NCI-H345 (cell line): ENCODE measurements at places on chromosomes 16 and 17.
A peak's percentile ranks its signal among the peaks of the same experiment; 100 is the strongest.

- DNase-seq = no peak
These were observed 1.9 kb downstream of the IGSF6 start for GRCh38 chr16:21650521-21650920.

GRCh38 chr17:63707151-63707550, 7.2 kb upstream of the LIMD2 start:
- no peak for DNase-seq

DNA sequence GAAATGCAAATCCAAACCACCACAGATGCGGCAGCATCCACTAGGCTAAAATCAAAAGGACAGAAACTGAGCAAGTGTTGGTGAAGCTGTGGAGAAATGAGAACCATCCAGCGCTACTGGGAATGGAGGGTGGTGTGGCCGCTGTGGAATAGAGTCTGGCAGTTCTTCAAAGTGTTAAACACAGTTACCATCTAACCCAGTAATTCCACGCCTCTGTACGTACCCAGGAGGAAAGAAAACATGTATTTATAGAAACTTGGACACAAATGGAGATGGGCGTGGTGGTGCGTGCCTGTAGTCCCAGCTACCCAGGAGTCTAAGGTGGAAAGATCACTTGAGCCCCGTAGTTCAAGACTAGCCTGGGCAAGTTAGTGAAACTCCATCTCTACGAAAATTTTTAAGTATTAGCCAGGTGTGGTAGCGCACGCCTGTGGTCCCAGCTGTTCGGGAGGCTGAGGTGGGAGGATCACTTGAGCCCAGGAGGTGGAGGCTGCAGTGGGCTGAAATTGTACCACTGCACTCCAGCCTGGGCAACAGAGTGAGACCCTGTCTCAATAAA, 11.6 kb downstream of the SLC25A10 start:
- no peak for DNase-seq

DNA sequence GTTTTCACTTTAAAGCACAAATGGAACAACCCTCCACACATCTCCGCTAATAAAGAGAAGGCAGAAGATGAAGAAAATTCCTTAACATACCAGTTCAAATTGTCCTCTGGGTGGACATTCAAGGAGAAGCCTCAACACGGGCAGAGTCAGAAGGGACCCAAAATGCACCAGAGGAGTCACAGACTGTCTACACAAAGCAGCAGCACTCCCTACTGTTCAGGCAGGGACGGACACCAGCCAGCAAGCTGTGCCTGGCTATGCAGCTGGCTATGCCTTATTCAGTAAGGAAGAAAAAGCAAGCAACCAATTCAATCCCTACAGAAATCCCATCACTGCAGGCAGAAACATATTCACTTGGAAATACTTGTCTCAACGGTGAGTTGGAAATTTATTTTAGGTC, 8.1 kb downstream of the DNAJC7 start:
- no peak for DNase-seq

GRCh38 chr16:4679156-4679849, 14.1 kb upstream of the NUDT16L1 start:
- DNase-seq = peak; percentile 75

DNA sequence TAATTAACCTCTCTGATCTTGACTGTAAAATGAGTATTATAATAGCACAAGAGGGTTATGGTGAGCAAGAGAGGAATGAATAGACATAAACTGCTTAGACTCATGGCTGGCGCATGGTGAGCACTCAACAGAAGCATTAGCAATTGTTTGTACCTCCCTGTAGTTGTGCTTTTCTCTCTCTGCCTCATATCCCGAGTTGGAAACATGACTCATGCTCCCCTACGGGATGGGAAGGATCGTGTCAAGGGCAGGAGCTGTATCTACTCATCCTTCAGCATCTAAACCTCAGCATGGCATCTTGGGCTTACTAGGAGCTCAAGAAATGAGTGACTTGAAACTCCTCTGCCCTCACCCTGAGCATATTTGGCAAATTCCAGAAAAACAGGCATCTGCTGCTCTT, 299.6 kb downstream of the MAP2K4 start:
- DNase-seq = no peak

GRCh38 chr16:87417528-87417910, 25.4 kb downstream of the MAP1LC3B start:
- DNase-seq = no peak

GRCh38 chr16:56849690-56850680, 15.0 kb upstream of the SLC12A3 start:
- DNase-seq = no peak

DNA sequence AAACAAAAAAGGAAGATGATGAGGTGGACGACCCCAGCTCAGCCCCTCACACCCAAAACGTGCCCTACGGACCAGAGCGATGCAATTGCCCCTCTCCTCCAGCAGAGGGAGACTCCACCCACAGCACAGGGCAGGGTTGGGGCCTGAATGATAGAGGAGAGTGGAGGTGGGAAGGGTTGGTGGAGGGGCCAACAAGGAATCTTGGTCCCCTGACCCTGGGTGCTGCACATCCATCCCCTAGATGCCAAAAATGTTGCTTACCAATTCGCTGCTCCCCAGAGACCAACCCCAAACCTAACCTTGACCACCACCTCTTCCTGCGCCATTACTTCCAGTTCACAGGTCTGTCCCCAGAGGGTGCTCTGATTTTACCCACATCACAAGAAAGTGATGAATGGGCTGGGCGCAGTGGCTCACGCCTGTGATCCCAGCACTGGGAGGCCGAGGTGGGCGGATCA, 12.9 kb downstream of the P2RX5 start:
- no peak for DNase-seq

DNA sequence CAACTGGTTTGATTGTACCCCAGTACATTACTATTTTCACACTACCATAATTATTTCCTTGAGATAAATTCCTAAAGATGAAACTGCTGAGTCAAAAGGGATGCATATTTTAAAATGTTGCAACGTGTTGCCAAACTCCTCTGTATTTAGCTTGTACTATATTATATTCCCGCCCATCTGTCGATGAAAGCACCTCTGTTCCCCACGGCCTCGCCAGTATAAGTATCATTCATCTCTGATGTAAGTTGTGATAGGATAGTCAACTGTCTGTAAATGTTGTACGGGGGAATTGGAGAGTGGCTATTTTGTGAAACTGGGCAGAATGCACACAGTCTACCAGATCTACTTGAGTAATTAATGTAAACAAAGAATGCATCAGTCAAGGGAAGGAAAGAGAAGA, 47.7 kb upstream of the TNRC6A start:
- no peak for DNase-seq

GRCh38 chr17:77124192-77124889, 16.4 kb upstream of the SEC14L1 start:
- DNase-seq = no peak

- no peak for DNase-seq
These were observed 73.0 kb upstream of the NKD1 start for GRCh38 chr16:50475170-50475569.

- no peak for DNase-seq
These were observed 18.6 kb upstream of the HAPSTR1 start for GRCh38 chr16:9072806-9073341.

- DNase-seq = no peak
These were observed 22.8 kb downstream of the BAHCC1 start for GRCh38 chr17:81417879-81418709.

DNA sequence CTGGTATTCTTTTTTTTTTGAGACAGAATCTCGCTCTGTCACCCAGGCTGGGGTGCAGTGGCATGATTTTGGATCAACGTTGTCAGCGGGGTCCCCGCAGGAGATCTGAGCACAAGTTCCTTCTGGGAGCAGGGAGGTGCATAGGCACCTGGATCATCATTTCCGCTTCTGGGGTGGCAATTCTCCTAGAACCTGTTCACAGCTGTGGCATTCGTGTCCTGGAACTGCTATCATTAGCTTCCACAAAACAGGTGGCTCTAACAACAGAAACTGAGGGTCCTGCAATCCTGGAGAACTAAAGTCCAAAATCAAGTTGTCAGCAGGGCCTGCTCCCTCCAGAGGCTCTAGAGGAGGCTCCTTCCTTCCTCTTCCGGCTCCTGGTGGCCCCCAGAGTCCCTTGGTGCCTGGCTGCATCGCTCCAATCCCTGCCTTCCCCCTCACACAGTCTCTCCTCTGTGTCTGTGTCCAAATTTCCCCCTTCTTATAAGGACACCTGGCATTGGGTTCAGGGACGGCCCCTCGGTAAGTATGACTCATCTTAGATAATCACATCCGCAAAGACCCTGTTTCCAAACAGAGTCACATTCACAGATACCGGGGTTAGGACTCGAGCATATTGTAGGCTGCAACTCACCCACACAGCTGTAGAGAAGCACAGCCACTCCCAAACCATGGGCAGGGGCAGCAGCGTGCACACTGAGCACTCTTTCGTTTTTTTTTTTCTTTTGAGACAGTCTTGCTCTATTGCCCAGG, 43.5 kb upstream of the KLHDC4 start:
- DNase-seq = no peak

GRCh38 chr16:23502466-23502865, 7.8 kb downstream of the GGA2 start:
- DNase-seq = no peak

GRCh38 chr17:48997103-48997826, at the start of gene IGF2BP1:
Gene IGF2BP1 (plus strand): TSS chr17:48997385. CDS start chr17:48997746, 361 bp downstream.
- DNase-seq = no peak

DNA sequence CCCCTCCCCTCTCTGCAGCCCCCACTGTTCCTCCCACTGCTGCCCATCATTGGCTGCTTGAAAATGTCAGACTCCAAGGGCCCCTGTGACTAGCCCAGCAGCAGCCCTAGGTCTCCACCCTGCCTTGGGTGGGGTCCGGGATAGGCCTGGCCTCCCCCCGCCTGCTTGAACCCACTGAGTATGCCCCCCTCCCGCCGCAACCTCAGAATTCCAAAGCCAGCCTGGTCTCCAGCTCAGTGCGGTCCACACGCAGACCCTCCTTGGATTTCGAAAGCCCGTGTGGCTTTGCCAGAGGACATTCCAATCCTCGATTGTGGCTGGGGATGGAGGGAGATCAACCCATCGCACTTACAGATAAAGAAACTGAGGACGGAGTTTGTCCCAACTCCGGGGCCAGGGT, 6.4 kb downstream of the DPEP1 start:
- DNase-seq = no peak

GRCh38 chr17:57425903-57426880, 169.9 kb downstream of the MSI2 start:
- no peak for DNase-seq

- DNase-seq = no peak
These were observed 22.6 kb downstream of the ZFHX3 start for GRCh38 chr16:73025151-73025855.

GRCh38 chr17:67076290-67076689, 31.9 kb downstream of the CACNG1 start:
- no peak for DNase-seq

GRCh38 chr17:43469145-43469544, 14.6 kb upstream of the DHX8 start:
- no peak for DNase-seq

DNA sequence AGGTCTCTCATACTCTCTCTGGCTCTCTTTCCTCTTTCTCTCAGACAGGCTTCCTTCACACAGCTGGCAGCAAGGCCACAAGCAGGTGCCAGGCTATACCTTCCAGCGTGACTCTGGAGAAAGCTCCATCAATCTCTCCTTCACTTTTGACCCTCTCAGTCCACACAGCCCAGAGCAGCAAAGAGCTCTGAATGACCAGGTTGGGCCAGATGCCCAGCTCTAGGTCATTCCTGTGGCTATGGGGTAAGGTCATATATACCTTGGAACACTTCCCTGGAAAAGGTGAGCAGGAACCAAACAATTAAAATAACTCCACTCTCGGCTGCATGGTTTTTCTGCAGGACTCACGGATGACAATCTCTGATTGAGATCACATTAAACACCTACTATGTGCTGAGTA, 8.8 kb downstream of the ADAP2 start:
- no peak for DNase-seq

DNA sequence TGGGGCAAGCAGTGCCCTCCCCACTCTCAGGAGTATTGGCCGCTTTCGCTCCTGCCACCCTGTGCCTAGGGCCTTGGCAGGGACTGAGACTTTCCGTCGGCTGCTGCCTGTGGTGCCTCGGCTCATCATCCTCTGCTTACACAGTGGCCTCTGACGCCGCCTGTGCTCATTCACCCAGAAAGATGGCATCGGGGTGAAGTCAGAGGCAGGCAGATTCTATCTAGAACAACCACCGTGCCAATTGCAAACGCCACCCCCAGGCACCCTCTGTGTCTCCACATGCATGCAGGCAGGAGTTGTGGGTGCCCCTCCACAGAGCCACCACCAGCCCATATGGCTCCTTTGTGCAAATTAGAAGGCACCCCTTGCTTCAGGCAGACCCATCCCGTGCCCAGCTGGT, 154.2 kb upstream of the GSE1 start:
- peak; percentile 42 for DNase-seq

- DNase-seq = no peak
These were observed 53.7 kb upstream of the ETV4 start for GRCh38 chr17:43599835-43600234.
